ENCODE measurements at places on chromosomes 16 and 17.

DNA sequence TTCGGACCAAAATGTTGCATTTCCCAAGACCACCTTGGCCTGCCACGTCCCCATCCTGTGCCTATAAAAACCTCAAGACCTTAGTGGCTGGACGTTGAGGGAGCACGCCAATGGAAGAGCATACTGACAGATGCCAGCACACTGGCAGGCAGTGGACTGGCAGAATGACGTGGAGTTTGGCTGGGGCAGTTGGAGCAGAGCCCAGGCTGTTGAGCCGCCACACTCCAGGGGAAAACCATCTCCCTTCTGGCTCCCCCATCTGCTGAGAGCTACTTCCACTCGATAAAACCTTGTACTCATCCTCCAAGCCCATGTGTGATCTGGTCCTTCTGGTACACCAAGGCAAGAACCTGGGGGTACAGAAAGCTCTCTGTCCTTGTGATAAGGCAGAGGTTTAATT, 494.1 kb downstream of the CDH11 start:
- no peak for DNase-seq

GRCh38 chr17:47928415-47928814, 13.0 kb upstream of the PNPO start:
- no peak for DNase-seq

DNA sequence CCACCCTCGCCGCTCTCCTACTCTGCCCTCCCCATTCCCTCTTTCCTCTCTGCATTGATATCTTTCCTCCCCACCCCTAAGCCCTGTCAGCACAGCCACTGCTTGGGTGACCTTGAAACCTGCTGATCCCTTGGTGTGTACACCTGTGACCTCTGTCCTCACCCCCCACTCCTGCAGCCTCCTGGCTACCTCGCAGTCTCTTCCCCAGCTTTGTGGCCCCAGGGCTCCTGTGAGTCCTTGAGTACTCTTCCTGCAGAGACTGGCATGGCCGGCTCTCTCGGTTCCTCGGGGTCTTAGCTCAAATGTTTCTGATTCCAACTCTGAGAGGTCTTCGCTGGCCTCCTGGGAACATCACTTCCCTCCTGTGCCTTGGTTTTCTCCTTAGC, 31.7 kb downstream of the ADCY7 start:
- peak; percentile 11 for DNase-seq

GRCh38 chr17:37300683-37301082, 75.1 kb upstream of the C17orf78 start:
- no peak for DNase-seq

GRCh38 chr17:16920628-16921020, 51.3 kb downstream of the TNFRSF13B start:
- no peak for DNase-seq

- DNase-seq = no peak
These were observed 4.4 kb downstream of the HDAC5 start for GRCh38 chr17:44119062-44119461.

DNA sequence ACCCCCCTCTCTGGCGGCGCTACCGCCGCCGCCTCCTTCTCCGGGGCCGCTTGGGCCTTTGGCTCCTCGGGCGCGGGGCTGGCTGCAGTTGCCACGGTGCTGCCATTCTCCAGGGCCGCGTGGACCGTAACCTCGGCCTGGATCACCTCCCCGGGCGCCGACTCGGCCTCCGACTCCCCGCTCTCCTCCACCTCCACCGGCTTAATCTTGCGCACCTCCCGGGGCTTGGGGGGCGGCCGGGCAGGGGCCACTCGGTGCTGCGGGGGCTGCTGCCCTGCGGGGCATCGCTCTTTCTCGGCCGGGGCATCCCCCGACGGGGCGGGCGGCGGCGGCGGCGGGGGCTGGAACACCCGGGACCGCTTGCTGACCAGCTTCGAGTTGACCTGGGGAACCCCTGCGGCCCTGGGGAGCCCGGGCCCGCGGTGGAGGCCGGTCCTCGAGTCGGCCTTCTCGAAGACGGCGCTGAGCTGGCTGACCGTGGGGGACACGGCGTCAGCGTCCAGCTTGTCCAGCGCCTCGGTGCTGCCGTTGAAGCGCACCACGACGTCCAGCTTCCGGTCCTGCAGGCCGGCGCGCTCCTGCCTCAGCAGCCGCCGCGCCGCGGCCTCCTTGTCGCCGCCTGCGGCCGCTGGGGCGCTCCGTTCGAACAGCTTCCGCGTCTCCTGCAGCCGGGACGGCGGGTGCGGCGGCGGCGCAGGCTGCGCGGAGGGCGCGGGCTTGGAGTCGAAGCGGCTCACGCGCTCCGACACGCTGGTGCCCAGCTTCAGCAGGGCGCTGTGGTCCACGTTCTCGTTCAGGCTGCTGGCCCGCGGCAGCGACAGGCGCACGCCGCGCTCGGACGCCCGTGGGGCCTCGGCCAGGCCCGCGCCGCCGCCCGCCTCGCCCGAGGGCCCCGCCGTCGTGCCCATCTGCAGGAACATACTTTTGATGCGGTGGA, 792 bp downstream of the PPP1R9B start:
- no peak for DNase-seq

- no peak for DNase-seq
These were observed 19.9 kb downstream of the NCBP3 start for GRCh38 chr17:3826191-3826590.

DNA sequence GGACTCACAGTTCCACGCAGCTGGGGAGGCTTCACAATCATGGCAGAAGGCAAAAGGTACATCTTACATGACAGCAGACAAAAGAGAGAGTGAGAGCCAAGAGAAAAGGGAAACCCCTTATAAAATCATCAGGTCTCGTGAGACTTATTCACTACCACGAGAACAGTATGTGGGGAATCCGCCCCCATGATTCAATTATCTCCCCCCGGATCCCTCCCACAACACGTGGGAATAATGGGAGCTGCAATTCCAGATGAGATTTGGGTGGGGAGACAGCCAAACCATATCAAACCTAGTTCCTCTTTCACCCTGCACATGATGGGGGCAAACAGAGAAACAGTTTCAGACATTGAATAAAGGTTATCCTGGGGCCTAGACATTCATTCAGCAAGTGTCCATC, 32.2 kb upstream of the IRX6 start:
- no peak for DNase-seq

DNA sequence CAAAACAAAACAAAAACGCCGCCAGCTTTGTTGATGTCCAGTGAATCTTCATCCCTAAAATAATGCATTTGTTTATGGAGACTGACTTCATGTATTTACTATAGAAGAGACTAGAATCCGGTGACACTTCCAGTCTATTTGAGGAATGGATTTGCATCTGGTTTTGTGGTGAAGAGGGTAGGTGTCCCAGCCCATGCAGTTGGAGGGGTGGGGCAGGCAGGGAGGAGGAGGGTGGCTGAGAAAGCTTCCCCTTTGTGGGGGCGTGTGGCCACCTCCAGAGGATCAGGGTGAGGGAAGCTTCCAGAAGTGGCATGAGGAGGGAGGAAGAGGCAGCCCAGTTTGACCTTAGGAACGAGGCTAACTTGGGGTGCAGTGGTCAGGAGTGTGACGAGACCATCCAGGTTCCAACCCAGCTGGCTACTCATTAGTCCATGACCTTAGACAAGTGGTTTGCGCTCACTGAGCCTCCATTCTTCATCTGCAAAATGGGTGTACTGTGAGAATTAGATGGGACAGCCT, 69.5 kb downstream of the CMIP start:
- peak; percentile 51 for DNase-seq

DNA sequence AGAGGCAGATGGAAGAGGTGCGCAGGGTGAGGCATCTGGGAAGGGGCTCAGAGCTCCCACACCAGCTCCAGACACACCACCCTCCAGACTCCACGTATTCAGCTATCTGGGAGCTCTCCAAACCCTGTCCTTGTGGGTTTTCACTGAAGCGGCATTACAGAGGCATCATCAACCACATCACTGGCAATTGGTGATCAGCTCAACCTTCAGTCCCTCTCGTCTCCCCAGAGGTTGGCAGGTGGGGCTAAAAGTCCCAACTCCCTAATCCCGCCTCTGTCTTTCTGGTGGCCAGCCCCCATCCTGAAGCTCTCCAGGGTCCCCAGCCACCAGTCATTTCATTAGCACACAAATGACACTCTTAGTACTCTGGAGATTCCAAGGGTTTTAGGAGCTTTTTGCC, 123.9 kb downstream of the KCNJ12 start:
- DNase-seq = no peak

DNA sequence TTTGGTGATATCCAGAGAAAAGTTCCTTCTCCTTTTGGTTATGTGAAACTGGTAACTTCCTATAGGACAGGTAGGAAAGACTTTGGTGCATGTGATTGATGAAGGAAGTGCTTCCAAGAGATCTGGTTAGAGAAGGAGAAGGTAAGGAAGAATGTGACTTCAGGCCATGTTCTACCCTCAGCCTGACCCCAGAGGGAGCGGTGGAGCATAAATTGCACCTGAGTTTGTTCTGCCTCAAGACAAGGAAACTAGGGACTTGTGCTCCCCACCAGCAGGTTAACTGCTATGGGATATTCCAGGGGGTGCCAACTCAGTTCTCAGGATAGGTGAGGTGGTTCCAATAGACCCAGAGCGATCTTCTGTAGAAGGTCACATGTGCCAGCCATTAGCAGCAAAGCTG, 299.3 kb upstream of the XYLT1 start:
- no peak for DNase-seq

GRCh38 chr16:17748044-17748719, 277.4 kb upstream of the XYLT1 start:
- DNase-seq = no peak

DNA sequence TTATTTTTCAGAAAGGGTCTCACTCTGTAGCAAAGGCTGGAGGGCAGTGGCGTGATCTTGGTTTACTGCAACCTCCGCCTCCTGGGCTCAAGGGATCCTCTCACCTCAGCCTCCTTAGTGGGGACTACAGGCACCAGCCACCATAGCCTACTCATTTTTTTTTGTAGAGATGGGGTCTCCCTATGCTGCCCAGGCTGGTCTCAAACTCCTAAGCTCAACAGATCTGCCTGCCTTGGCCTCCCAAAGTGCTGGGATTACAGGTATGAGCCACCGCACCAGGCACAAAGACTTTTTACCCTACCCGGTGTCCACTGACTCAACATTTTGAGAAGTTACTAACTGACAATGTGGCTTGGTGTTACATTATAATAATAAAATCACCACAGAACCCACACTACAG, 7.2 kb downstream of the GRB2 start:
- no peak for DNase-seq

DNA sequence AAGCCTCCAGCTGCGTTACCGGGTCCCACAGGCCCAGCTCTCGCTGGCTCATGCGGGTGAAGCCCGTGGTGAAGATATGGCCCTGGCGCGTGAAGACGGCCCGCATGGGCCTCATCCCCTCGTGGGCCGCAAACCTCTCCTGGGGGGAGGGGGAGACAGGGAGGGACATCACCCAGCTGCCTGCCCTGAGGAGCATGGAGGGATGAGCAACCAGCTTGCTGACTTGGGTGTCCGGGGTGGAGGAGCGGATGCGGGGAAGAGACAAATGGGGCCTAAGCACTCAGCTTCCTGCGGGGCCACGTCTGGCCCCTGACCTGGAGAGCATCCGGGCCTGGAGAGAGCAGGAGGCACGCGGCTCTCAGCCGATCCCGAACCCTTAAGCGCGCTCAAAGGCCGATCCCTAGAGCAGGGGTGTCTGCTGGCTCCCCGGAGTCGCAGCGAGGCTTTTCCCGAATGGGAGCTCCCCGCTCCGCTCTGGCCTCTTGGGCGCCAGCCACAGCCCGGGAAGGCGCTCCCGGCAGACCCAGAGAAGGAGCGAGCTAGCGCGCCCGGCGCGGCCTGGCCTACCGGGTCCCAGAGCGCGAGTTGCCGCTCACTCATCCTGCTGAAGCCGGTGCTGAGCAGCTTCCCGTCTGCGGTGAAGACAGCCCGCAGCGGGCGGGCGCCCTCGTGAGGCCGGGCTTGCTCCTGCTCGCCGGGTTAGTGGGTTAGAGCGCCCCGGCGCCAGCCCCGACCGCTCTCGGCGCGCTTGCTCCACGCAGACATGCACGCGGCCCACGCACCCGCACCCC, 5.0 kb downstream of the CORO6 start:
- peak; percentile 82 for DNase-seq

- DNase-seq = no peak
These were observed 55.1 kb upstream of the LGALS9 start for GRCh38 chr17:27575912-27576252.

- no peak for DNase-seq
These were observed 3.9 kb upstream of the KRT15 start for GRCh38 chr17:41522301-41523224.

DNA sequence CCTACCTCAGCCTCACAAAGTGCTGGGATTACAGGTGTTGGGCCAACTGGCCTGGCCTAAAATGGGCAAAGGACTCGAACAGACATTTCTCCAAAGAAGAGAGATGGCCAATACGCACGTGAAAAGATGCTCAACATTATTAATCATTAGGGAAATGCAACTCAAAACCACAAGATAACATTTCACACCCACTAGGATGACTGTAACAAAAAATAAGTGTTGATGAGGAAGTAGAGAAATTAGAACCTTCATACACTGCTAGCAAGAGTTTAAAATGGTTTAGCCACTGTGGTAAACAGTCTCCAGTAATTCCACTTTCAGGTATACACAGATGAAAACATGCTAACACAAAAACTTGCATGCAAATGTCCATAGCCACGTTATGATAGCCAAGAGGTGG, 5.7 kb downstream of the TMED6 start:
- DNase-seq = no peak

- no peak for DNase-seq
These were observed 4.3 kb downstream of the SDK2 start for GRCh38 chr17:73639932-73640331.

GRCh38 chr17:41393294-41393693, 4.1 kb downstream of the KRT31 start:
- no peak for DNase-seq

- no peak for DNase-seq
These were observed 11.8 kb upstream of the FAM171A2 start for GRCh38 chr17:44375196-44376017.

GRCh38 chr16:76926595-76926994, 264.4 kb upstream of the MON1B start:
- no peak for DNase-seq

GRCh38 chr17:16879686-16880085, 92.2 kb downstream of the TNFRSF13B start:
- DNase-seq = no peak

- no peak for DNase-seq
These were observed 258.6 kb upstream of the FOXF1 start for GRCh38 chr16:86251682-86252081.

- DNase-seq = no peak
These were observed 55.4 kb downstream of the CFDP1 start for GRCh38 chr16:75377729-75378386.

GRCh38 chr16:50037662-50038220, 12.7 kb downstream of the CNEP1R1 start:
- DNase-seq = no peak

DNA sequence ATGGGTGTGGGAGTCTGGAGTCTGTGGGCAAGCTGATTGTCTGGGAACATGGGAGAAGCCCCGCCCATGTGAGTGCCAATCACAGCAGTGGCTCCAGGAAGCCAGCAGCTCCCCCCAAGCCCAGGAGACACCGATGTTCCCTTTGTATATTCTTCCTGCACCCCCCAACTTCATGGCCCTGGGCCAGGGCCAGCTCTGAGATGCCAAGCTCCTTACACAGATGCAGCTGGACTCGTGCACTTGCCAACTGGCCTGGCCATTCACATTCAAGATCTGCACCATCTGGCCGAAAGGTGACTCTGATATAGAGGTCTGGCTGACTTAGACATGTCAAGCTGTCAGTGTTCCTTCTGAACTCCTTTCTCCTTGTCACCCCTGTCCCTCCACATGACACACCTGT, 50.5 kb downstream of the CACNG5 start:
- no peak for DNase-seq

- DNase-seq = no peak
These were observed 39.4 kb downstream of the ZNRF1 start for GRCh38 chr16:75038036-75038858.
